ENCODE measurements at places on chromosomes 3 and 15.

DNA sequence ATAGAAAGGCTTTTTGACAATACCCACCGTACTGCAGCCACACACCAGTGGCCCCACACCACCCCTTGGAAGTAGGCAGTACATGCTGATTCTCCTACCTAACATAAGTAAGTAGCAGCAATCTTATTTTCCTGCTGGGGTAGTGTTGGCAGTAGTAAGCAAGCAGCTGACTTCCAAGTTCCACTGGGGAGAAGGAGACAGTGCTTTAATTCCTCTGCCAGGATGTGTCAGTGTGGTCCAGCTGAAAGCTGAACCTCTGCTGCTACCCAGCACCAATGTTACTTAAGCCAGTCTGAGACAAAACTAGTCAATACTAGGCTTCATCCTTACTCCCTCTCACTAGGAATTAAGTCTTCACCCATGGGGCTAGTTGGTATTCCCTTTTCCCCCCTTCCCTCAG lies 74.7 kb downstream of the DZIP3 start:
- no peak for DNase-seq

- DNase-seq = no peak
Measured at GRCh38 chr3:47485812-47486211, 10.1 kb upstream of the SCAP start.

DNA sequence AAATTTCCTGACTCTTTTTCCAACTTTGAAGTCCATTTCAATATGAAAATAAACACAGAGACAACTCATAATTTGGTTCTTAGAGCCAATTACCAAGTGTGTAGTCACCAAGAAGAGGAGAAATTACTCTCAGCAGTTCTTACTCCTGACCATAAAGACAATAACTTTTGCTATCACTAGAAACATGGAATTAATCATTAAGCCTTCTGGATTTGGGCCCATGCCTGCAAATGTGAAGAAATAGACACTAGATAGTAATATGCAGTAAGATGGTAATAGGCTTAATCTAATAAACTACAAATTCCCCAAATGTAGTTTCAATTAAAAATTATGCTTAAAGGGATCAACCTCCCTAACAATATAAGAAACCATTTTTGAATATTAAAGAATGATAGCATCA lies 185.1 kb upstream of the AGTR1 start:
- no peak for DNase-seq

DNA sequence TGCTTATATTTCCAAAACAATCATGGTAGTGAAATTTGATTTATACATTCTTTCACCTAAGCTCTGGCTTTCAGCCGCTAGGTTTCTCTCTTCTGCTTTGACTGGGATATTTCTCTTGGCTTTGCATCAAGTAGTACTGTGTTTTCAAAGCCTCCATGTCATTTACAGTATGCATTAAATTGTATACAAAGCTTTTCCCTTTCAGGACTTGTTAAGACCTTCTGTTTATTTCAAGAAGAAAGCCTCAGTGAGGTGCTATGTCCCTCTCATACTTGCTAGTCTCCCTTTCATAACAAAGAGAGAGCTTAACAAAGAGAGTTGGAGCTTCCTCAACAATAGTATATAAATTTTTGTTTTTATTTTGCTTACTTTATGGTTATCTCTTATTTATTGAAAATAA lies 84.2 kb upstream of the SLC25A26 start:
- no peak for DNase-seq

DNA sequence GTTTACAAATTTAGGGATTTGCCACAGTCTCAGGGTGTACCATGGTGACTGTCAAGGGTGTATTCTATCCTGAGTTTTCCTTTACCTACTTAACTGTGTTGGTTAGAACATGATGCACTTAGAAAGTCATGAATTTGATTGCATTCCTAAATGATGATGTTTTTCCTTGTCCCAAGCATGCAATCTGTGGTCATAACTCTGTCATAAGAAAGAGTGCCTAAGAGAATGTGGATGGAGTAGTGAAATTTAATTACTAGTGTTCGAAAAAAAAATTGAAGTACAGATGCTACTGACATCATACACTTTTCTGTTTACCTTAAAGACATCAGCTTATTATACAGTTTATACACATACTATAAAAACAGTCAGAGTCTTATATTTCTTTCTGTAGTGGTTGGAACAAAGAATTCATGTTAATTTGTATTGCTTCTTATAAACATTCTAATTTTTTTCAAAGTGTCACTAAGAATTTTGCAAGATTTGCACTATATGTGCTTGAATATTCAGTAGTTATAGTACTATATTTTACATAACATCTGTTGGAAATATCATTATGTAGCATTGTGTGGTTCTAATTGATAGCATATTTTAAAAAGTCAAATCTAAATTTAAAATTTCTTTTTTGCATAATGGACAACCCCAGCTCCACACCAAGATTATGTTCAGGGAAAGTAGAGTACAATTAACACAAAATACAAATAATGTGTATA lies 231.3 kb upstream of the KCNMB2 start:
- no peak for DNase-seq

DNA sequence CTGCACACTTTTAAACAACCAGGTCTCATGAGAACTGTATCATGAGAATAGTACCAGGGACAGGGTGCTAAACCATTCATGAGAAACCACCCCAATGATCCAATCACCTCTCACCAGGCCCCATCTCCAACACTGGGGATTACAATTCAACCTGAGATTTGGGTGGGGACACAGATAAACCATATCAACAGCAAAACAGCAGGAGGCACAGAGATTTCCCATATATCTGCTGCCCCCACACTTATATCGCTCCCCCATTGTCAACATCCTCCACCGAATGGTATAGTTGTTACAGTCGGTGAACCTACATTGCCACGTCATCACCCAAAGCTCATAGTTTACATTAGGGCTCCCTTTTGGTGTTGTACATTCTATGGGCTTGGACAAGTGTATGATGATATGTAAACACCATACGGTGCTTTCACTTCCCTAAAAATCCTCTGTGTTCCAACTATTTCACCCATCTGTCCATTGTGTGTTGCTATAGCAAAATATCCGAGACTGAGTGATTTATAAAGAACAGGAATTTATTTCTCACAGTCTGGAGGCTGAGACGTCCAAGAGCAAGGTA lies 224.8 kb downstream of the FAM43A start:
- DNase-seq = no peak

DNA sequence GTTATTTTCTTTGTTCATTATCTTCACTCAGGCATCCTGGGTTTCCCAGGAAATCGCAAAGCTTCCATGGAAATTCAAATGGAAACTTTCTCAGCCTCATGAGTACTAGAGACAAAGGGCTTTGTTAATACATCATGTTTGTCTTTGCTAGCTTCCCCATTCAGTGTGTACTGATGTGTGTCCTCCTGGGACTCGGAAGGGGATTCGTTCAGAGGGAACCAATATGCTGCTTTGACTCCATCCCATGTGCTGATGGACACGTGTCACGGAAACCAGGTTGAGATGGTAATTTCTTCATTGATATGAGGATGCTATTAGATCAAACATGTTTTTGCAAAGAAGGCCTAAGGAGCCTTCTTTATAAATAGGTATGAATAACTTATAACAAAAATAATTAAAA lies 87.0 kb upstream of the KCNAB1 start:
- no peak for DNase-seq

GRCh38 chr3:40237889-40238571 lies 71.5 kb upstream of the EIF1B start:
- DNase-seq = no peak

DNA sequence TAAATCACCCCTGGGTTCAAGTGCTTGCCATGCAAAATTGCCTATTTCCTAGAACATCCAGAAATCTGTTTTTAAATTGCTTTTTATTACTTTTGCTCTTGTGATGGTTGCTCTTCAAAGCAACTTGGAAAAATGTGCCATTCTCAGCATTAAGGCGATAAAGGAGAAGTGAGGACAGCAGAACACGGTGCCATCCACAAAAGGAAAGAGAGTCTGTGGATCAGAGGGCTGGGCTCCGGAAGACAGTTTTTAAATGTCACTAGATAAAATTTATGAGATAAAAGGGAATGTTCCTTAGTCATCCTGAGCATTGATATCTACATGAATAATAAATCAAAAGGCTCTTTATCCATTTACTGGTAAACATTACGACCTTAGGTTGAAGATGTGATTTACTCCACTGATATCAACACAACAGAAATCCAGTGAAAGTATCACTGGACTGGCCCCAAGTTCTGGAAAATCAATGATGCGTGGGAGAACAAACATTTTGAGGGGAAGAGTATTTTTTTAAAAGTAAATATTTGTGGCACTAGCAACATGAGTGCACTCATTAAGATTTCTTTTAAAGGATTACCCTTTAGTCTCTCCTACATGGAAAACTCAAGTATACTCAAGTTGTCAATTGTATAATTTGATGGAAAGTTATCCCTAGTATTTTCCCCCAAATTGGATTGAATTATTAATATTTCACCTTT lies 554.7 kb downstream of the FHIT start:
- DNase-seq = no peak

DNA sequence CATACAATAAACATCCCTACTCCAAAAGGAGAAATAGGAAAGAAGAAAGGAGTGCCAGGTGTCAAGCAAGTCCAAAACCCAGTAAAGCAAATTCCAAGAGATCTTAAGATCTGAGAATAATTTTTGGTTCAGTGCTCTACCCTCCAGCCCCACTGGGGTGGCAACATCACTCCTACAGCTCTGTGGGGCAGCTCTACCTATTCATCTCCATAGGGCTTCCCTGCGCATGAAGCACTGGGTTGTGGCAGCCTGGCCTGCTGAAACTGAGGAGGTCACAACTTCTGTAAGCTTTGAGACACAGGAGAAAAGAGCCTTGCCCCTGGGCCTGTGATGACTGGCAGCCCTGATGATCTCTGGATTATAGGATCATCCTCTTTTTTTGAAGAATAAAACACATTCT lies 378.2 kb upstream of the SOX14 start:
- DNase-seq = no peak

DNA sequence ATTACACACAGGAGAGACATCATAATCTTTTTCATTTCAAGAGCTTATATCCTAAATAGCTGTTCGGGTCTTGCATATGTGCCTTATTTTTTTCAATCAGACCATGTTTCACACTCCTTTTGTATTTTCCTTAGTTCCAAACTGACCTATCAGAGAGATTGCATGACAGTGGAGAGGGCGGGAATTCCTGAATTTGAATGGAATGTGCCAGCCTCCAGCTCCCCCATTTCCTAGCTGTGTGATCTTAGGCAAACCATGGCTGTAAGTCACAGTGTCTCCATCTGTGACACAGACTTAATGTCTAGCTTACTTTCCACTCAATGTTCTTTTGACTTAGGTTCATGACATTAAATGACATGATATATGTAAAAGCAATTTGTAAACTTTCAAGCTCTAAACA lies 62.0 kb upstream of the CSTA start:
- no peak for DNase-seq

GRCh38 chr3:114452937-114453336 lies 159.1 kb downstream of the TIGIT start:
- no peak for DNase-seq

- no peak for DNase-seq
Measured at GRCh38 chr15:100276506-100276905, 65.3 kb downstream of the ADAMTS17 start.

- no peak for DNase-seq
Measured at GRCh38 chr3:126136428-126137220, 43.8 kb downstream of the ALDH1L1 start.

DNA sequence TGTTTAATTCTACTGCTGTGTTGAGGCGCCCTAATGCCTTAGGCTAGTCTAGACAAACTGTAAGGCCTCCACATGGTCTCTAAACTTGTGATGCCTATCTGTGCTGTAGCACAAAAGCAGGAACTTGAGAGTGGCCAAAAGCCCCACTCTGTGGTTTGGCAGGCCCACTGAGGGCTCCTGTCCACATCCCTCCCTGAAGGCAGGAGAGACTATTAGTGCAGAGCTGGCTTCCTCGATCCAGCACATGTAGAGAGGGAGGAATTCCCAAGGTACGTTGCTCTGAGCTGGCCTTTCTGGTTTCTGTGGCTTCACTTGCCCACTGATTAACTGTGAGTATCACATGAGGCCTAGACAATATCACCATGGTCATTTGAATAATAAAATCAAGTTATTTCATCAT lies 90.6 kb downstream of the POLR2M start:
- no peak for DNase-seq

DNA sequence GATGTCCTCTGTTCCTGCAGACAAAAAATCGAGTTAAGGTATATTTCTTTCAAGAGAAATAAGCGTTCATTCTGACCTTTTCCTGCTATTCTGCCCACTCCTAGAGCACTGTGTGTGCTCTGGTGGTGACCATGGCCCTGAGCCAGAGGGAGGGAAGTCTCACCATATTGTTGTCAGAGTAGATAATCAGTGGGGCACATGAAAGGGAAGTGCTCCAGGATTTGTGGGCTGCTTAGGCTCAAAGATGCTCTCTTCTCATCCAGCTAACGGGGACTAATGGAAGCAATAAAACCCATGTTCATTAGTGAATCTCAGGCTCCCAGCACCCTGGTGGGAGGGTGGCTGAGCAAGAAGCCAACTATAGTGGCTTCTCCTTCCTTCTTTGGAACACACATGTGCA lies 70.7 kb upstream of the EOMES start:
- DNase-seq = no peak

DNA sequence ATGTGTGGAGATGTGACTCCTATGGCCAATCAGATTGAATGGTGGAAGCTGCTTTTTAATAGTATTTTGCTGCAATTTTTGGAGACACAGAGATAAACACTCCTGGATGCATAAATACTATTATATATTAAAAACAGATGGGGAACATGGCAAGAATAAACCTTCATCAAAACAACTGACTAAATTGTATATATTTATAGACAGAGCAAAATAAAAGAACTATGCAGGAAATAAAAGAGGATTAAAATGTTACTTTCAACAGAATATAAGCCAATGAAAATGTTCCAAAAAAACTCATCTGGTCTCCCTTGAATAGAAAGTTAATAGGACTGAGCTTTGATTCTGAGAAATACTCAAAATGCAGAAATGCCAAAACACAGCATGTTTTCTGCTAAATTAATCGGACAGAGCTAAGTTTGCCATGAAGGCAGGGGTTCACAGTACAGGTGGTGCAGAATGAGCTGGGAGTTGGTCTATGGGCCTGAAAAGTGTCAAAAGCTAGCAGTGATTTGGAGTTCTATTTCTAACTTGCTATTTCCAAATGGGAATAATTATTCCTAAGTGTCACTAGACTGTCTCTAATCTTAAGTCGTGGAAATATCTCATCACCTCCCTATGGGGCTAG lies 227.2 kb downstream of the CNTN3 start:
- DNase-seq = no peak

GRCh38 chr3:32240159-32240545 lies 1.7 kb downstream of the CMTM8 start:
- no peak for DNase-seq

GRCh38 chr3:185900228-185900627 lies 37.6 kb downstream of the TRA2B start:
- no peak for DNase-seq

GRCh38 chr3:175948041-175948440 lies 1088.9 kb downstream of the NAALADL2 start:
- no peak for DNase-seq

DNA sequence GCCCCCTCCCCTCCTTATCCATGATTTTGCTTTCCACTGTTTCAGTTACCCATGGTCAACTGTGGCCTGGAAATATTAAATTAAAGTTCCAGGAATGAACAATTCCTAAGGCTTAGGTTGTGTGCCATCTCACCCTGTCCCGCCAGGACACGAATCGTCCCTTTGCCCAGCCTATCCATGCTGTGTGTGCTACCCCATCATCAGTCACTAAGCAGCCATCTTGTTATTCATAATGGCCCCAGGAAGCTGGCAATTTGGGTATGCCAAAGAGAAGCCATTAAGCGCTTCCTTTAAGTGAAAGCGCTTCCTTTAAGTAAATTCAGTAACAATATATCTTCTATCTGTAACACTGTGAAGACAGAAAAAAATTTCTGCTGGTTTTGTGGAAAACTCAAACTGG lies 49.2 kb upstream of the LDHAL6B start:
- no peak for DNase-seq

Measured in stimulated activated CD8-positive, alpha-beta memory T cell treated with anti-CD3 and anti-CD28 coated beads, Interleukin-4, amount 100 ng/mL, for 1 hour (primary cell).